ENCODE measurements at places on chromosomes 7 and 10. TPM values are rescaled to one million over a fixed set of nuclear protein-coding genes. Genes with fewer than 3 reads are reported as not detected.

Gene ABCB4
- 0.03 TPM for total RNA-seq

Gene HTR5A
- total RNA-seq: not detected

DNA sequence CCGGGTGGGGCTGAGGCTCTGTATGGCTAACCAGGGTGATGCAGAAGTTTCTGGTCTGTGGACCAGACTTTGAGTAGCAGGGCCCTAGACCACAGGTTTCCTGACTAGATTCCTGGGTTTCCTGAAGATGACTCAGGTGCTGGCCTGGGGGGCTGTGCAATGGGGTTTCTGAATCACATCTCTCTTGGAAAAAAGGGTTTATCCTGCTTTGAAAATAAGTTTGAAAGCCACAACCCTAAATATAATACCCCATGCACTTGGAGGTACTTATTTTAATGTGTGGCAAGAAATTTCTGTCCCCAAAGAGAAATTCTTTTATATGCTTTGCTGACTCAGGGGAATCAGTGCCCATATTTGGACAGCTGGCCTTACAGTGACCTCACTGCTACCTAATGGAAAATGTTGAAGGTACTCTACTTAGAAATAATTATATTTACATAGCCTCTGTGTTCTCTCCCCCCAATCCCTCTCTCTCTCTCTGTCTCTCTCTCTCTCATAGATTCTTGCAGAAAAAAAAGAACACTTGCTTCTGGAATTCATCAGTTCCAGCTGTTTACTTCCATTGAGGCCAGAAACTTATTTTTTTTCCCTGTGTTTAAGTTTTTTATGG is 184.4 kb upstream of the LYZL2 start:
- peak; percentile 58 for DNase-seq

DNA sequence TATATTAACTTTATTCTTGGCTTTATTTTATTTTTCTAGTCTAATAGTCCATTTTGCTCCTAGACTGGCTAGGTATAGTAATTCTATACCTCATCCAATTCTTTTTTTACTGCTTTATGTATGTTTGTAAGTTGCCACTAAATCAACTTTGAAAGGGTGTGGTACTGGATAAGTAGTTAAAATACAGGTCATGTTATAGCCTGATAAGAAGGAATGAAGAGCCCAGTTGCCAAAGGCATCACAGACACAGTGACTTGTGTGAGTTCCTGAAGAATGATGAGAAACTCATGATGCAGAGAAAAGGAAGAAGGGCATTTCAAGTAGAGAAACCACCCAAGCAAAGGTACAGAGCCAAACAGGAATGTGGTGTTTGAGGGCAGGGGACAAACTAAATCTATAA is 27.3 kb downstream of the NAPEPLD start:
- DNase-seq: no peak

DNA sequence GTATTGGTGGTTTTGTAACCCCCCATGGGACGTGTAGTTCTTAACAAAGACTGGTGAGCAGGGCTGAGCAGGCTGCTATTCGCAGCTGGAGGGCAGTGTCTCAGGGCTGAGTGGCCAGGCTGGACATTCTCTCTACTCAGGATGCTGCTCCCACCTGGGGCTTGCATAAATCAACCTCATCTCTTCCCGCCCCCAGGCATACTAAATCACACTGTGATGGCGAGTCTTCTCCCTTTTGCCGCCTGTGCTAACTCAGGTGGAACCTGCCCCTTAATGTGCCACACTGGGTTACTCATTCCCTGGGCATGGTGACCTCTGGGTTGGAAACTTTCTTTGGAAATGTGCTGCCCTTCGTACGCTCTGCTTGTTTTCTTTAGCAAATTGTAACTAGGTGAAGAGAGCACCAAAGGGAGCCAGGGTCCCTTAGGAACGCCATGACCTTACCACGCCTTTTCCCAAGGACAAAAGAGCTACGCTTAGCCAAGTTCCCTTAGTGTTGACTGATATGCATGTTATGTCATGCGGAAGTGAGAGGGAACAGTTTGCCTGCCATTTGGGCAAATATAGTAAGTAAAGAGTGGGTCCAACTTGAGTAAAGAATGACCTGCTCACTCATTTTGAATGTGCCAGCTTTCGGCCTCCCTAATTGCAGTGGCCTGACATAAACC is 40.4 kb upstream of the COBL start:
- DNase-seq: peak; percentile 59

DNA sequence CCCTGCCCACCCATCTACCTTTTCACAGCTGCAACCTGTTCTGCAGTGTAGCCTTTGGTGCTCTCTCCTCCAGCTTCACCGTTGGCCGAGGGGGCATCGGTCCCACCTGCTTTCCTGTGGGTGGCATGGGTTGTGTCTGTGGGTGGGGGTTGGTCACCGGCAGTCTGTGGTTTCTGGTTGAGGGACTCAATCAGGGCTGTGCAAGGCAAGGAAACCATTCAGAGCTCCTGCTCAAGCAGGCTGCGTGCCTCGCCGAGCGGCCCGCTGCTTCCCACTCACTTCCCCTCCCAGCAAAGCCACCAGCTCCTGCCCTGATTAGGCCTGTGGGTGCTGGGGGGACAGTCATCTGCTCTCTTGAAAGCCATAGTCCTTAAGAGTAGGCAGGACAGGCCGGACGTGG is 9.8 kb downstream of the DNAJB12 start:
- DNase-seq: no peak

Gene H2BK1
- not detected for total RNA-seq

GRCh38 chr7:44187636-44188416 is 1.4 kb downstream of the GCK start:
- no peak for DNase-seq

DNA sequence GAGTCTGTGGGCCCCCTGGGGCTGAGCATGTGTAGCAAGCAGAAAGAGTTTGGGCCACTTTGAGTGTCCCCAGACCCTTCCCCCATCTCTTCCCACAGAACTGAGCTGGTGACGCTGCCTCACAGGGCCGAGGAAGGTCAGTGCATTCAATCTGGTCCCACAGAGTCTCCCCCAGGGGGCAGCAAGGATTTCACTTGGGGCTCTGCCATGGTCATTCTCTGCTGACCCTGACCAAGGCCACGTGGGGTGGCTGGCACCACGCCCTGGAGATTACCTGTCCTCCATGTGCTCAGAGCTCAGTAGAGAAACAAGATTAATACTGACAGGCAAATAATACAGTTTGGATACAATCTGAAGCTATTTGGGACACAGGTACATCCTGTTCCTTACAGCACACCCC is 30.2 kb downstream of the ADRA2A start:
- DNase-seq: no peak

Gene FLNC
- 0.12 TPM for total RNA-seq

DNA sequence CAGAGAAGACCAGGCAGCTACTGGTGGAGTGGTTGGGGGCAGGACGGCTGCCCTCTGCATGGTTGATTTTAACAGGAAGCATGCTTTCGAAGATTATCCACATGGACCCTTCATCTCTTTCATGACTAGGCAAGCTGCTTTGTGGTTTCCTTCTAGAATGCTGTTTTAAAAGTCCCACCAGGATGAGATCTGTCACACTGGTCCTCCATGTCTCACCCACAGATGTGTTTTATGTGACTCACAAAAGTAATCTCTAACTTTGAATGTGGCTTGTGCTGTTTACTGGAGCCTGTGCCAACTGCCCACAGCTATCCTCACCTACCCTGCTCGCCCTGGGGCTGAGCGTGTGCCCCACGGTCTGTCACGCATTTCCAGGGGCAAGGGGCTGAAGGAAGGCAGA is 188.8 kb downstream of the GFRA1 start:
- DNase-seq: peak; percentile 35

DNA sequence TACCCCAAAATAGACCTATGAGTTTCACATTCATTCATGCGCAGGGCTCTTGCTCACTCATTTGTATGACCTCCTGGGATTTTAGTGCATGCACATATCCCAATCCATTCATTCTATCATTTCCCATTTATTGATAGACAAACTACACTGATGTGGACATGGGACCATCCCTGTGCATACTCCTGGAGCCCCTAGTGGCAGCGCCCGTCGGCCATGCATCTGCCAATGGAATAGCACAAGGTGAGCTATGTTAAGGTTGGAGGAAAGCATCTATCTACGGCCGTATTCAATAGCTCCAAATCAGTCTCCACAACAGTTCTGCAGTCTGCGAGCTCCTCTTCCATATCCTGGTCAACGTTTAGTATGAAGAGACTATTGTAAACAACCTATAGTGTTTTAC is 31.7 kb upstream of the FIGNL1 start:
- DNase-seq: no peak

DNA sequence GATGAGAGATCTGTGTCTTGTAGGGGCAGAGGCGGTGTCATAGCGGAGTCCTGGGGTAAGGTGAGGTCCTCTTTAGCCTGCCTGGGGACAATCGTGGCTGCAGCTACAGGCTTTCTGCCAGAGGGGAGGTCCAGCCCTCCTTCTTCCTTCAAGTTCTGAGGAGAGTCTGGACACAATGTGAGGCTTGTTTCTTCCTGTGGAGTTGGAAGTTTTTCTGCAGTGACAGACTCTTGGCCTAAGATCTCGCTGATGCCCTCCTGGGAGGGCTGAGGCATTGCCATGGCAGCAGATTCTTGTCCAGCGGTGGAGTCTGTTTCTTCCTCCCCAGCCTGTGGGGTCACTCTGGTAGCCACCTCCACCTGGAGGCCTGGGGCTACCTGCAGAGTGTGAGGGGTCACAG is 4.4 kb downstream of the NACAD start:
- no peak for DNase-seq

Gene CYP2C19
- 0.41 TPM for total RNA-seq

GRCh38 chr10:29950391-29950790 is 109.0 kb downstream of the JCAD start:
- no peak for DNase-seq

GRCh38 chr7:146635205-146636032 is 518.8 kb downstream of the CNTNAP2 start:
- no peak for DNase-seq

Gene PTPRN2
- 0.78 TPM for total RNA-seq

- no peak for DNase-seq
Measured at GRCh38 chr7:30925913-30926312, 14.3 kb downstream of the AQP1 start.

DNA sequence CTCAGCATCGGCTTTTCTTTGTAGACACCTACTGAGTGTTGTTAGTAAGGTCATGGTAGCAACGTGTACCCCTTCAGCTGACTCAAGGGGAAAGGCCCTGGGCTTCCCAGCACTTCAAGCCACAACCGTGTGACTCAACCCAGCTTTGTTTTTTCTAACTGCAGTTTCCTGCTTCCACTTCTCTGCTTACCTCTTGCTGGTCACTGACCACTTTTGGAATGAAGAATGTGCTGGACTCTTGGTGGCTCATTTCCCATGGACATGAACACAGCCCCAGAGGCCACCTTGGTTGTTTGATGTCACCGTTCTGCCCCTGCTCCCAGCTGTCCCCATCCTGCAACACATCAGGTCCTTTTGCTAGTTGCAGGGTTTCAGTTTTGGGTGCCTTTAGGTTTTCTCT is 69.5 kb upstream of the ZNF438 start:
- peak; percentile 95 for DNase-seq

DNA sequence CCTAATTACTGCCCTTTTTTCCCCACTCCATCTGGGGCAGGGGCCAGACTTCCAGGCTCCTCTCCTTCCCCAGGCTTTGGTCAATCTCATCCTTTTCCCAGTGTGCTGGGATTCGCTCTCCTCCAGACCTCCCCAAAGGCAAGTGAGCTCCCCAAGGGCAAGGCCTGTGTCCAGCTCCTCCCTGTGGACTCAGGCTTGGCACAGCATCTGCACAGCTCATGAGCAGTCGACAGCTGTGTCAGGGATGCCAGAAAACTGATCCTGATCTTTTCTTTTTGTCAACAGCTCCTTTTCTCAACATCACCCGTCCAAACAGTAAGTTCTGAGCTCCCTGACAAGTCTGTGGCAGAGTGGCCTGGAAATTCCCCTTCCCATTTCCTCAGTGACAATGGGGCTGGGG is 67.1 kb downstream of the C10orf120 start:
- no peak for DNase-seq

Gene EFCAB10
- total RNA-seq: 2.3 TPM

DNA sequence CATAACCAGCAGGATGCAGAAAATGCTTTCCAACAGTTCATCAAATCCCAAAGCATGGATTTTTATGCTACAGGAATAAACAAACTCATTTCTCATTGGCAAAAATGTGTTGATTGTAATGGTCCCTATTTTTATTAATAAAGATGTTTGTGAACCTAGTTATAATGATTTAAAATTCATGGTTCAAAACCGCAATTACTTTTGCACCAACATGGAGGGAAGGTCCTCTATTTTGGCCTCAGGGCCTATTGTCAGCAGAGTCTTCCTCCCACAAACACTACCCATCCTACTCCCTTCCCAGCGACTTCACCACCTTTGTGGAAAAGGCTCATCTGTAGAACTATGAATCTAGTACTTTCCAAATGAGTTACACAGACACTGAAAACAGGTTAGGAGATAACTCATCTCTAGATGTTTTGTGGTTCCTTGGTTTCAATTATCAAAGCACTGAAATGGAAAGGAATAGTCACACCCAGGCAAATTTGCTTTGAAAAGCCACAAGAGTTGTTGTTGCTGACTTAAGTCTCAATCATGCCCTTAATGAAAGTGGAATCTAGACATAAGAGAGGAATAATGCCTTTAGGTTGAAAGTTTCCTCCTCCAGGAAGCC is 59.4 kb upstream of the FRMD4A start:
- DNase-seq: no peak

Gene USP6NL
- 8.2 TPM for total RNA-seq

Gene CYP2C18
- total RNA-seq: not detected

Gene GRM3
- not detected for total RNA-seq

GRCh38 chr10:45091968-45092367 is 91.2 kb downstream of the ZNF22 start:
- no peak for DNase-seq

DNA sequence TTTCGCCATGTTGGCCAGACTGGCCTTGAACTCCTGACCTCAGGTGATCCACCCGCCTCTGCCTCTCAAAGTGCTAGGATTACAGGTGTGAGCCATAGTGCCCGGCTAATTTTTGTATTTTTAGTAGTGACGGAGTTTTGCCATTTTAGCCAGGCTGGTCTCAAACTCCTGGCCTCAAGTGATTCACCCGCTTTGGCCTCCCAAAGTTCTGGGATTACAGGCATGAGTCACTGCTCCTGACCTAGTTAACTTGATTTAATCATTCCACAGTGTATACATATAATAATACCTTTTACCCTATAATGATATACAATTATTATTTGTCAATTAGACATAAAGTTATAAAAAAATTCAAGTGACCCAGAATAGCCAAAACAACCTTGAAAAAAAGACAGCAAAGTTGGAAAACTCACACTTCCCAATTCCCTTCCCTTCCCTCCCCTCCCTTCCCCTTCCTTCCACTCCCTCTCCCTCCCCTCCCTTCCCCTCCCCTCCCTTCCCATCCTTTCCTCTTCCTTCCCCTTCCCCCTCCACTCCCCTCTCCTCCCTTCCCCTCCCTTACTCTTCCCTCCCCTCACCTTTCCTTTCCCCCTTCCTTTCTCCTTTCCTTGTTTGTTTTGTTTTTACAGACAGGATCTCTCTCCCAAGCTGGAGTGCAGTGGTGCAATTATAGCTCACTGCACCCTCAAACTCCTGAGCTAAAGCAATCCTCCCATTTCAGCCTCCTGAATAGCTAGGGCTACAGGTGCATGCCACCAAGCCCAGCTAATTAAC is 14.8 kb upstream of the ZMIZ2 start:
- DNase-seq: peak; percentile 46

Data from Caki2 (cell line).